ENCODE measurements at places on chromosomes 2 and 18. TPM values are rescaled to one million over a fixed set of nuclear protein-coding genes. Genes with fewer than 3 reads are reported as not detected.

DNA sequence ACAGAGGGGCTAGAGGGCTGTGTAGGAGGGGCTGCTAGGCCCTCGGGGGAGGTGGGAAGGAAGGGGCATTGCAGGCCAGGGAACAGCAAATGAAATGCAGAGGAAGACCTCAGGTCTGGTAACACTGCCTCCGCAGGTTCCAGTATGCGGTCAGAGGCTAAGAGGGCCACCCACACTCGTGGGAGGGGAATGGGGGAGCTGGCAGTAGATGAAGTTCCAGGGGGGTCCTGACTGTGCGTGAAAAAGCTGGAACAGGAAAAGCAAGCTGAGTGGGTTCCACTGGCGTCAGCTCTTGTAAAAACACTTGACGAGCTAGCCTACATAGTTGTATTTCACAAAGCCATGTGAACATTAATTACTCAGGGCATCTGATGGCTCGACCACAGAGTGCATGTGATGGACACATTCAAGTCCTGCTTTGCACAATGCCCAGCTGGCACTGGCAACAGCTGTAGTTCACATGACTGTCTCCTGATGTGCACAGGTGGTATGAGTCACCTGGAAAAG, 29.0 kb upstream of the PTPN4 start:
- peak; percentile 44 for DNase-seq

DNA sequence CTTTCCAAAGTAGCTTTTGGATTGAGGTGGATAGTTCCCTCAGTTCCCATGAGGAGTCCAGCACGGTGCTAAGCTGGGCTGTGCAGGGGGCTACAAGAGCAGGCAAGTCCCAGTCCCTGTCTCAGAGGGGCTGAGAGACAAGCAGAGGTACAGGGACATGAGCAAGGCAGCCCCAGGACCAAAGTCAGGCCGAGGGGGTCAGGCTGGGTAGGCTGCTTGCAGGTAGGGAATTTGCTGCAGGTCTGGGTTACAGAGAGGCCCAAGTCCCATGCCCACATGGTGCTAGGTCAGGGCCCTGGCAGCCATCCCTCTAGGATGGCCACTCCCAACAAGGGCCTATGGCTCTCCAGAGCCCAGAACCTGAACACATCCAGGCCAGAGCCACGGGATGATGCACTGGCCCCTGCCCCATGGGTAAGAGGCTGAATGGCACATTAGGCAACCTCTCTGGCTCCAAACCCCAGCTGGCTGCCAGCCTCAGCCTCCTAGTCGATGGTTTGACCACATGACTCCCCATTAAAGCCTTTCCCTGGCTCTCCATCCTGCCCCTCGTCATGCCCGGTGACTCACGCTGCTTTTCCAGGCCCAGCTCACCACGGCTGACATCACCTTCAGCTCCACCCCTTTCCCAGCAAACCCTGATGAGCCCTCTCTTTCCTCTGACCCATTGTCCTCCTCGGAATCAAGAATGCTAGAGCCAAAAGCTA, 83.7 kb downstream of the SDC1 start:
- DNase-seq, result peak; percentile 41

GRCh38 chr2:43221124-43221762, 5.2 kb downstream of the ZFP36L2 start:
- DNase-seq, result peak; percentile 59

- DNase-seq, result no peak
Measured at GRCh38 chr2:34029073-34029472, 430.0 kb upstream of the FAM98A start.

- no peak for DNase-seq
Measured at GRCh38 chr2:158984604-158985135, 16.2 kb downstream of the TANC1 start.

GRCh38 chr2:7011356-7012083, 94.3 kb downstream of the RNF144A start:
- no peak for DNase-seq

The NAB1 gene
- 10.6 TPM for total RNA-seq

The MAP3K19 gene
- total RNA-seq, result not detected

GRCh38 chr18:48727681-48728080, 188.8 kb downstream of the CTIF start:
- no peak for DNase-seq

The SCYGR4 gene
- not detected for total RNA-seq

The EPC2 gene
- total RNA-seq, result 21.8 TPM

The QPCT gene
- total RNA-seq, result 4.1 TPM

- peak; percentile 56 for DNase-seq
Measured at GRCh38 chr18:63440219-63440618, 17.9 kb upstream of the VPS4B start.

The REG3A gene
- not detected for total RNA-seq

DNA sequence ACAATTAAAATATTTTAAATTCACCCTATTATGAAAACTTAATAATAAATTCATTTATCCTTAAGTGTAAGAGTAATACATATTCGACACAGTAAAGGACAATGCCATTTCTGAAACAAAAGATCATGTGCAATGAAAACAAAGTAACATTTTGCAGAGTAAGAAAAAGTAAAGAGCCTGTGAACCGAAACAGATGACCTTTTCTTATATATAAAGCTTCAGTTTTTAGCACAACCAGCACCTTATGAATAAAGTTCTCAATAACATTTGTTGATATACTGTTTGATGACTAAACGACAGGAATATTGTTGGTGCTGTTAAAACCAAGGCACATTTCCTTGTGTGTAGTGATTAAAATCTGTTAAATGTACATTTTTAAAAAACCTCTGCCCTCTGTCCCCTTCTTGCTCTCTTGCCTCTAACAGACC, 1.5 kb downstream of the PELI1 start:
- no peak for DNase-seq

GRCh38 chr2:48116497-48116896, 210.2 kb upstream of the FBXO11 start:
- DNase-seq, result no peak

DNA sequence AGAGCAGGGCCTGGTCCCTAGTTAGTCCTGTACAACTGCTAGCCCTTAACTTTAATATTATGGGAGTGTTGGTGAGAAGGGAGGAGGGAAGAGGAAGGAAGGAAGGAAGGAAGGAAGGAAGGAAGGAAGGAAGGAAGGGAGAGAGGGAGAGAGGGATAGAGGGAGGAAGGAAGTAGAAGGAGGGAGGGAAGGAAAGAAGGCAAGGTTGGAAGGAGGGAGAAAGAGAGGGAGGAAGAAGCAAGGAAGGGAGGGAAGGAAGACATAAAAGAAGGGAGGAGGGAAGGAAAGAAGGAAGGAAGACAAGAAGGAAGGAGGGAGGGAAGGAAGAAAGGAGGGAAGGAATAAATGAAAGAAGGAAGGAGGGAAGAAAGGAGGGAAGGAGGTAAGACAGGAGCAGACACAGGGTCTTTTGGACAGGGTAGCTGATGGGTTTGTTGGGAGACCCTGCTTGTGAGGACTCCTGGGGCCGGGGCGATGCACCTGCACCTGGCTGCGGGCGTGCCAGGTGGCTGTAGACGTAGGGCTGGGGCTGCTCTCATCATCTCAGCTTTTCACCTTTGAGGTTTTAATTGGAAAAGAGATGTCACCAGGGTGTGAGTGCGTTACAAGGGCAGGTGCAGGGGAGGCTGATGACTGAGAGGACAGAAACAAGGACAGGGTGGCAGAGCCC, 5.9 kb upstream of the POMC start:
- no peak for DNase-seq

The PPP1R1C gene
- not detected for total RNA-seq

The ZNF532 gene
- total RNA-seq, result 54.7 TPM

- no peak for DNase-seq
Measured at GRCh38 chr2:9974343-9974742, 22.9 kb downstream of the GRHL1 start.

DNA sequence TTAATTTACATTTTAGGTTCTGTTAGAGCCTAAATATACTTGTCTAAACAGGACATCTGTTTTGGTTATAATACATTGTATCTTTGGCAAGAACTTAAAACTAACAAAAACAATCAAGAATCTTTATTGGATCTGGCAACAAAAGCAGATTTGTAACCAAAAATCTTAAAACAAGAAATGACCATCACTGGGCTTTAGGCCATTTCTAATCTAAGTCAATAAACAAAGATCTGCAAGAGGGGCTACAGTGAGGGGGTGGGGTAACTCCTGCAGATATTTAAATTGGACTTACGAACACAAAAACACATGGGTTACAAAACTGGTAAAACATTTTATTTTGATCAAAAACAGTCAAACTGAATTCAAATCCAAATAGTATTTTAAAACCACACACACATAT, 77.3 kb downstream of the SRBD1 start:
- DNase-seq, result no peak

The GALNT3 gene
- total RNA-seq, result 0.20 TPM

- DNase-seq, result no peak
Measured at GRCh38 chr2:136891100-136891499, 125.8 kb downstream of the THSD7B start.

The ERBB4 gene
- total RNA-seq, result 2.8 TPM

DNA sequence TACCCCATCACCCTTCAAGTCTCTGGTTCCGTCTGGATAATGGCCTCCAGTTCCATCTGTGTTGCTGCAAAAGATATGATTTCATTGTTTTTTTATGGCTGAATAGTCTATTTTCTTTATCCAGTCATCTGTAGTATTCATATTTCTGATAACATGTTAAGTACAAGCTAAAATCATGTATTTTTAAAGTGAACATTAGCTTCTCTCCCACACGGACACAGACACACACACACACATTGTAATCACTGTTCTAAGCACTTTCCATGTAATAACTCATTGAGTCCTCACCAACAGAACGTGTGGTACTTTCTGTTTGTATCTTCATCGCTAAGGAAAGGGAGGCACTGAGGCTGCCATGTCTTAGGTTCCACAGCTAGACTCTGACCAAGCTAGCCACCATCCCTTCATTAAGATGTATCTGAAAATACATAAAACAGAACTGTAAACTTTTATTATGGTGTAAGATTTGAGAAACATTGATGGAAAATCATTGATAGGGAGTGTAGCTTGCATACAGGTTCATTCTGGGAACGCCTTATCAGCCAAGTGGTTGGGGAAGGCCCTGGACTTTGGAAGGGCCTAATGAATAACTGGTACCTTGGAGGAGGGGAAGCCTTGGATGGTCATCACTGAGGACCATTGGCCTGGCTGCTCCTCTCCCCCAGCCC, 8.1 kb downstream of the NCK2 start:
- DNase-seq, result no peak

- no peak for DNase-seq
Measured at GRCh38 chr2:241088376-241088775, 13.7 kb downstream of the MTERF4 start.

GRCh38 chr2:171515672-171516298, 6.5 kb upstream of the CYBRD1 start:
- no peak for DNase-seq

The GPR17 gene
- 0.20 TPM for total RNA-seq

DNA sequence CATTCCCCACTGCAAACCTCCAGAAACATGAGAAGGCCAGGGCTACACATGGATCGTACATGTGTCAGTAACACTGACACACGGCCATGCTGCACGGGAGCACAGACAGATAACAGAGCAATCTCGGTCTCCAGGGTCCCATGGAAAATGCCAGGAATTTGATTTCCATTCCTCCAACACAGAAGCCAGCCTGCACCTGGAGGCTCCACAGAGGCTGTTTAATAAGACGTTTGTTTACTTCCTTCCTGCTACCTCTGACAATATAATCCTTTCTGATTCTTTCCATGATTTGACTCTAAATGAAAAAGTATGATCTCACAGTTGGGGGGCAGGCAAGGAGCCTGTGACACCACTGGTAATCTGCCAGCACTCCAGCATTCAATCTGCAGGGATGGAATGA, 210.9 kb upstream of the DDX18 start:
- DNase-seq, result no peak
